ENCODE measurements at places on chromosomes 12 and 14.

DNA sequence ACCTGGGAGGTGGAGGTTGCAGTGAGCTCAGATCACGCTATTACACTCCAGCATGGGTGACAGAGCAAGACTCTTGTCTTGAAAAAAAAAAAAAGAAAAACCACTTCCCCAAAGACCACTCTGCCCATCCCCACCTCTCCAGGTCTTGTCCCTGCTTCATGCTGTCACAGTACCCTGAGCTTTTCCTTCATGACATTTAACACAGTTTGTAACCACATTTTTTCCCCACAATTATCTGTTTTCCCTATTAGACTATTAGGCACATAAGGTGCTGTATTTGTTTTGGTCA lies 6.9 kb downstream of the HECTD1 start:
- no peak for DNase-seq

DNA sequence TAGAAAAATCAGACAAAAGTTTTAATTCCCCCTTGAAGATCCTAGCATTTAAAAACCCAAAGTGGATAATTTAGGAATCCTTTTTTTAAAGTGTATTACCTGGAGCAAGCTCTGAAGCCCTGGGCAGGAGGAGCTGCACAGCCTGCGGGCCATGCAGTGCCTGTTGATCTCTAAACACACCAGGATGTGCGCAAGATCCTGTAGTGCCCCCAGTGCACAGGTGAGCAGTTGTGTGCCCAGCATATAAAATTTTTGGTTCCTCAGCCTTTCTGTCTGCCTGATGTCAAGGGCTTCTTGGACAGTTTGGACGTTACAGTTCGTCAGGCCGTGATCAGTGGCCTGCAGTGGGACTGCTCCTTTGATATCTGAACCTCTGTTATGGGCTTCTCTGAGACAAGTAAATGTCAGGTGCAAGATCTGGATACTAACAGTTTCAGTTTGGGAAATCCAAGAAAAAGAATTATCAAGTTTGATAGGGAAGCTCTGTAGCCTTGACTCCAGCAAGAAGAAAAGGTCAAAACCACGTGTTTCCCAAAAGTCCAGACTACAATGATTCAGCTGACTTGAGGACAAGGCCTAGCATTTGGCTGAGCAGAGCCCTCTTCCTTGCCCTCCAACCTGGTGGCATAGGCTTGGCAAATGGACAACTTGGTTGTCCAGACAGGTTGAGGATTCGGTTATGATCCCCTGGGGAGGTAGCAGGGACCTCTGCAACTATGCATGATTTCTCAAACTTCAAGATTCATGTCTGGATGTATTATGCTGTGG lies 1.0 kb downstream of the ATXN7L3B start:
- no peak for DNase-seq

DNA sequence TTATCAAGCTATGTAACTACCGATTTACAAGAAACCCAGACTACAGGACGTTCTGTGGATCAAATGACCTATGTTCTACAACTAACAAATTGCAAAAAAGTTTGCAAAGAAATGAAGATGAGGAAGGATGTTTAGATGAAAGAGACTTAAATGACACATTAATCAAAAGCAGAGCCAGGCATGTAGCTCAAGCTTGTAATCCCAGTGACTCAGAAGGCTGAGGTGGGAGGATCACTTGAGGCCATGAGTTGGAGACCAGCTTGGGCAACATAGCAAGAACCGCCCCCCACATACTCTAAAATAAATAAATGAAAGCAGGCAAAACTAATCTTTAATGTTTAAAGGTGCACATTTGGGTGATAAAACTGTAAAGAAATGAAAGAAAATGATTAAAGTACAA lies 331.9 kb downstream of the BTG1 start:
- no peak for DNase-seq

DNA sequence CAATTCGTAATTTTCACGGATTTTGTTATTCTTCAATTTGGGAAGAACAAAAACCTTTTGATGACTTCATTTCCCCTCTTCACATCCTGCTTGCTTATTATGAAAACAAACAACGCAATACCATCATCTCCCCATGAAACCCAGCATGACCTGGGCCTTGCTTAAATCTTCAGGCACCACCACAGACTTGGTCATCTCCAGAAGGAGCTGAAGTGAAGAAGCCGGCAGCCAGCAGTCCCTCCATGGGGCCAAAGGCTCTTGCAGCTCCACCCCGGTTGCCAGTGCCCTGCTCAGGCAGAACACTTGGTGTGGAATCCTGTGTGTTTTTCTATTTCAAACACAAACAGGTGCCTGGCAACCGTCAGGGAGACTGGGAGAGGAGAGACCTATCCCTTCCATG lies 982.9 kb upstream of the TMEM132C start:
- no peak for DNase-seq

GRCh38 chr12:117284140-117284539 lies 77.3 kb downstream of the NOS1 start:
- no peak for DNase-seq

DNA sequence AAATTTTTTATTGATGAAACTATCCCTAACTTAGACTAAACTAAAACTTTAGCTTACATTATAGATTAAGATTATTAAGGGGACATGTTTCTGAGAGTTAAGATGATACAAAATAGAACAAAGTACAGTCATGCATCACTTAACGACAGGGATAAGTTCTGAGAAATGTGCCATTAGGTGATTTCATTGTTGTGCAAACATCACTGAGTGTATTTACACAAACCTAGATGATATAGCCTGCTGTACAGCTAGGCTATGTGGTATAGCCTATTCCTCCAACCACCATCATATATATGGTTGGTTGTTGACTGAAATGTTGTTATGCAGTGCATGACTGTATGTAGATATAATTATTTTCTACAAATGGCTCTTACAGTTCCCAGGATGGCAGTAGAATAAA lies 46.5 kb downstream of the ATP6V1D start:
- DNase-seq: no peak

- DNase-seq: peak; percentile 68
These were observed 114.0 kb downstream of the PRMT8 start for GRCh38 chr12:3604748-3605586.

DNA sequence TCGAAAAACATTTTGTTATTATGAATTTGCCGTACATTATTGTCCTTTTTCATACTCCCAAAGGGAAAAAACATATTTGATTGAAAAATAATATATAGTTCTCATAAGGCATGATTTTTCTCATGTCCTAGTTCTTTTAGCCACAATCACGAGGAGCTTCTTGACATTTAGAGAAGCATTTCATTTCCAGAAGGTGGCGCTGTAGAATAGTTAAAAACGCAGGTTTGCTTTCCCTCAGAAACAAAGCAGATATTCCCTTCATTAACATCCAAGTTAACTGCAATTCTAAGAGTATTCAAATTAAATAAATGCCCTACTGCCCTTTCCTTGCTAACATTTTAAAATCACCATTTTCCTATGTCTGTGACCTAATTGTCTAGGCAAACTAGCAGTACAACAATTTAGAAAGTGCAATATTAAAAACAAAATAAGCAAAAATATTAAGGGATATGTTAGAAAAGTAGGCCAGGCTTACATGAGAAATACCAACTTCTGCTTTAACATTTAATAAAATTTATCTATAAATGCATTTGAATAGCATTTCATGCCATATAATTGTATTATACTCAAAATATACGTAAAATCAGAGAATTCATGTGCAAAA lies 10.9 kb upstream of the PIK3C2G start:
- peak; percentile 65 for DNase-seq

DNA sequence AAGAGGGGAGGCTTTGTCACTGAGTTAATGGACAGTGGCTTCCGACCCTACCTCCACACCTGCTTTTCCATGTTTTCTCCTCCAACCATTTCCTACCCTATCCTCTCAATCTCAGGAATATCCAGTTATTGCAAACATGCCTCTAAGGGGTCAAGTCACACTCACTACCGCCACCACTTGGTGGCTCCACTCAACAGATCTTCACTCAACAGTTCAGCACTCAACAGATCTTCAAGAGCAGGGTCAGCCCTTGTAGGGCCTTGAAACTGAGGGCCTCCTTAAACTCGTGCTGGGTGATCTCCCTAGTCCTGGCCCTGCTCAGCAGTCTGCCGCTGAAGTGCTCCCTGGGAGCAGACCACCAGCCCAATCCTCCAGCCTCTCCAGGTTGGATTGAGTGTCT lies 14.2 kb downstream of the ZNF641 start:
- no peak for DNase-seq

DNA sequence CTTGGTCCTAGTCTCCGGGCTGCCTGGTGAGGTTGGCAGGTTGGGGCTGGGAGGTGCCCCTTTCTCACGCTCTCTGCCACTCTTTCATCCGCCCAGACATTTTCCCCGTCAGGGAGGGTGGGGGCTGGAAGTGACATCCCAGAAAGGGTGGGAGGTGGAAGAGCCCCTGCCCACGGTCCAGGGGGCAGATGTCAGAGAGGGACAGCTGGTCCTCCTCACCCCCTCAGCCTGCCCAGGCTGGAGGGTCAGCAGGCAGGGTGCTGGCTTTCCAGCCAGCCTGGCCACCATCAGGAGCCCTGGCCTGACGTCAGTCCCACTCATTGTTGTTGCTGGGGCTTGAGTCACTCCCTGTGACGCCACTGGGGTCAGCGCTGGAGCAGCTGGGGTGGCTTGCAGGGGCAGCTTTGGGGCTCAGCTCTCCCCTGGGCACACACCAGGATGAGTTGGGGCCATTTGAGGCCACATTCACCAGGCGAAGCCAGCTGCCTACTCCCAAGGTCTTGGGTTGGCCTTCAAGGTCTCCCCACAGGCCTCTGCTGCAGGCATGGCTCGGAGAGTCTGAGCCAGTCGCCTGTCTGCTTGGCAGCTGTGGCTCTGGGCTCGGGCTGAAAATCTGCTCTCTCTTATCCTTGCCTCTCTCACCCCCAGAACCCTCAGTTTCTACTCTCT lies 5.7 kb upstream of the ATG101 start:
- peak; percentile 42 for DNase-seq

DNA sequence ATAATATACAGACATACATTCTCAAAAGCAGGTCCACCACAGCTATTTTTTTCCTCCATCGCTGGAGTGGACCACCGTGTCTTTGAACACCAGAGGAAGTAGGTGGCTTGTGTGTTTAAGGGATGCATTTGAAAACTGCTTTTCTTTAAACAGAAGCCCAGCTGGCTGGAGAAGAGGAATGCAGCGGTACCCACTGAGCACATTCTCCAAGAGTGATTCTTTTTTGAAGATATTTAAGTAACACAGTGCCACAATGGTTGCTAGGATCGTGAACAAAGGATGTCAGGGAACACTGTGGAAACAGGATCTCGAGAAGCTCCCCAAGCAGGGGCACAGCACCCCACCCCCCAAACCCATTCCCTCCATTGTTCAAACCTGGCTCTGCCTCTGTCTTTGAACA lies 286.6 kb upstream of the PWP1 start:
- DNase-seq: no peak

- DNase-seq: no peak
These were observed 4.8 kb upstream of the SERPINA9 start for GRCh38 chr14:94480809-94481208.

GRCh38 chr12:129911428-129912049 lies 7.7 kb upstream of the TMEM132D start:
- peak; percentile 88 for DNase-seq

DNA sequence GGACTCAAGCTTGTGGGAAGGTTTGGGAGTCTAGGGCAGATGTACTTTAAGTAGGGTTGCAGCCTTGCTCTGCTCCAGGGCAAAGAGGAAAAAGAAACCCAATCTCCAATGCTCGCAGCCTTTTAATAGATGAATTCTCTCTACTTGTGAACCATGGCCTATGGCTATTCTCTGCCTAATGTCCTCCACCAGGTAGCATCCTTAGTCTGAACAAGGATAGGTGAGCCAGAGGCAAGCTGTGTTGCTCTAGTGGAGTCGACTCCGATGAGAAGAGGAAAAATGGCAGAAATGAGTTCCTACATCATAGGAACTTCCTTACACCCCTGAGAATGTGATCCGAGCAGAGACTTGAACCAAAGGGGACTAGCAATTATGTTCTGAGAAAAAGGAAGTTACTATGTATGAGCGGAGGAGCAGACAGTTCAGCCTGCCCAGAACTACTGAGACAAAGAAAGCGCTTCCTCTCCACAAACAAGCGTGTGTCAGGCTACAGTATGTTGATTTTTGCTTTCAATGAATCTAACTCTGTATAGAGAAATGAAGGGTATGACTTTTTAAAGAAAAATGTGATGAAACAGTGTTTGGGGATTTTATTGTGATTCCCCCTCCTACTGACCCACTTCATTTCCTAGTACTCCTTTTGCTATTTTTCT lies 153.6 kb upstream of the ARID2 start:
- DNase-seq: no peak

- no peak for DNase-seq
These were observed 549.1 kb downstream of the RPS29 start for GRCh38 chr14:49036984-49037516.

DNA sequence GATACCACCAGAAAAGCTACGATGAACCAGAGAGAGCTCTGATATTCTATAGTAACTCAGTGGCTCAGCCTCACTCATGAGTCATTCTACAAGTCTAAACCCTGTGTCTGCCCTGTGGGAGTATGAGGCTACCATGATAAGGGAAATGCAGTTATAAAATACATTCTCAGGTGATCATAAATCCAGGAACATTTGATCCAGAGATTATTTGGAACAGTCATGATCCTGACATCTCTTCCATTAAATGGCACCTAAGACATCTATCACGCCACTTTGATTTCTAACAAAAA lies 202.6 kb upstream of the RASSF8 start:
- no peak for DNase-seq

GRCh38 chr14:91328313-91329050 lies 84.0 kb upstream of the GPR68 start:
- DNase-seq: no peak

DNA sequence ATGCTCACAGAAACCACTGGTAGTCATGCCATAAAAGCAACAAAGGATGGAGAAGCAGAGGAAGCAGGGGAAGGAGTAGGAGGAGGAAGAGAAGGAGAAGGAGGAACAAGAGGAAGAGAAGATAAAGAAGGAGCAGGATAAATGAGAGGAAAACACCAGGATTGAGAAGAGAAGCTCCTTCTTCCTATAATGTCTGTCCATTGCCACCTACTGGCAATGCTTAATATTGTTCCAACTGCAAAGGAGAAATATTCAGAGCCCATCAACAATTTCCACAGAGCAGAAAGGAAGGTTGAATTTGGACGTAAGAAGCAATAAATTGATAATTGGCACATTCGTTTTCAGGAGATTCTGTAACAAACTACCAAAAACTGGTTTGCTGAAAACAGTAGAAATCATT lies 898.4 kb downstream of the SLC16A7 start:
- no peak for DNase-seq

- no peak for DNase-seq
These were observed 156.1 kb upstream of the FSCB start for GRCh38 chr14:44663136-44663535.

GRCh38 chr12:87112571-87113345 lies 856.6 kb upstream of the MGAT4C start:
- no peak for DNase-seq

Data from putamen (tissue), 1 donor.